Fibroblast of skin of back (primary cell): ENCODE measurements at places on chromosomes 6 and 20.

GRCh38 chr6:34657307-34657978 lies 39.1 kb downstream of the ILRUN start:
- peak; percentile 79 for DNase-seq

DNA sequence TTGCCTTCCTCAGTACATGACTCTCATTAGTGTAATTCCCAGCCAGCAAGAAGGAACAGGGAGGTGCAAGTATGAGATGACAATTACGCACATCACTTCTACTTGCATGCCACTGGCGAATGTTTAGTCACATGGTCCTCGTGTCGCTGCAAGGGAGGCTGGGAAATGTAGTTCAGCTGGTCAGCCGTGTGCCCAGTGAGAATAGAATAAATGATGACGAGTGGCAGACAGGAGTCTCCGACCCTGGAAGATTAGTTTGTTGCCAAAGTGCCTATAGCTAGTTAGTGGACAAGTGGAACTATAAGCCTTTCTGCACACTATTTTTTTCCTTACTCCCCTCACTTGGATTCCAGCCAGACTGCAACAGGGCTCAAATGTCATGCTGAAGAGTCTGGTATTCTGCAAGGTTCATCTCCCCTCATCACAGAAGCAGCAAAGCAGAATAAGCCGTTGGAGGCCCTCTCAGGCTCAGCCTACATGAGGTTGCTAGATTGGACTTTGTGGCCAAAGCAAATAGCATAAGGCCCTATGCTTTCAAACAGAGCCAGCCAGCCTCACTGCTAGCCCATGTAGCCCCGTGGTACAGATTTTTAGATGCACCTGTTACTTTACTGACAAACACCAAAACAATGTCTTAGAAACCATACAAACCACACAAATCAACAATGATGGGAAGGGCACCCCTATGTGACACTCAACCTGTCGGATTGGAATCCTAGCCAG lies 9.7 kb downstream of the LINC00237 start:
- DNase-seq: no peak

GRCh38 chr6:161817881-161818280 lies 544.0 kb upstream of the AGPAT4 start:
- DNase-seq: no peak

- peak; percentile 43 for DNase-seq
These were observed 36.1 kb downstream of the SERAC1 start for GRCh38 chr6:158131926-158132325.

GRCh38 chr6:40894962-40895799 lies 143.8 kb downstream of the UNC5CL start:
- DNase-seq: peak; percentile 76
